ENCODE measurements at places on chromosomes 13 and 19.

- no peak for DNase-seq
Measured at GRCh38 chr13:28575200-28575599, 80.3 kb upstream of the FLT1 start.

DNA sequence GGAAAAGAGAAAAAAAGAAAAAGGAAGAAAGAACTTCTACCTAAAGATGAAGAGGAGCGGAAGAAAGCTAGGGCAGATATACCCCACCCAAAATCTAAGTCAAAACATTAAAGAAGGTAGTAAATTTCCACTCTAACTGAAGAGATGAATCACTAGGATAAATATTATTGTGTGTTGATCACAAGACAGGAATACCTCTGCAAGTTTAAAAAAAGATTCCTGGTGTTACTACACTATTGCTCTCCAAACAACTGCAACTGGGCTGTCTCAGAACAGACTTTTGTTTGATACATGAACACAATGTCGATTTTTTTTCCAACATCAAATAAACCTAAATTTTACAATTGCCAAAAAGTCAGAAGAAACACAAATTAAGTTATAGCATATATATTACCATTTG is 6.8 kb downstream of the HSPH1 start:
- DNase-seq: no peak

DNA sequence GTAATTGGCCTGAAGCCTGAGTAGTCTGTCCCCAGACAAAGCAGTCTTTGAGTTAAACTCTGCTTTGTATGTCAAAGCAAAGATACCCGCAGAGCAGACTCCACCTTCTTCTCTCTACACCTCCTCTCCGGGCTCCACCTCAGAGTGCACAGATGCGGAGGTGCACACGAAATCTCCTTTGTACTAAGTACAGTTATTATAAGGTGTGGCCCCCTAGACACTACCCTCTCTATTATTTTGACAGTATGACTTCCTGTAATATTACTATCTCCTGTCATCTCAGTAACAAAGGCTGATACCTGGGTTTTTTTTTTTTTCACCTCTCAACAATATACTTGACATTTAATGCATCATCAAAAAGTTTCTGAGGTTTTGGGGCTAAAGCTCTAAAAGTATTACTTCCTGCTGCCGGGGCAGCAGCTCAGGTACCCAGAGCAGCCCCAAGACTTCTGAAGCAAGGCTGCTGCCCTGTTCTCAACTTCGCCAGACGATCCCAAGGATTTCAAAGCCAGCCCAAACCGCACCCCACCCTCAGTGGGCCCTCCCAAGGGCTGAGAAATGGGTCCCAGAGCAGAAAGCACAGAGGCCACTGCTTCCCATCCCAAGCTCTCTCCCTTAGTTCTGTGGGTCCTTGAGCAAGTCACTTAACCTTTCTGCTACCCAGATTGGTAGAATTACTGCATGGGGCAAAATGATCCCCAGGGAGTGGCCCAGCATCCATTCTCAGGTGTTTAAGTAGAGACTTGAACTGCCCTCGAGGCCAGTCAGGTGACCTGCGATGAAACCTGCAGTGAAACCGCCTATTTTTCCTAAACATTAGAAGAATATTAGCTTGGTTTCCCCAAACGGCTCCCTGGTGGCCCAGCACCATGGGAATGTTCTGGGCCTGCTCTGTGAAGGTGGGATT is 180.6 kb downstream of the FOXO1 start:
- no peak for DNase-seq

GRCh38 chr13:99220199-99220935 is 19.7 kb downstream of the UBAC2 start:
- DNase-seq: no peak

GRCh38 chr13:96052656-96053002 is 572 bp downstream of the UGGT2 start:
- DNase-seq: no peak

DNA sequence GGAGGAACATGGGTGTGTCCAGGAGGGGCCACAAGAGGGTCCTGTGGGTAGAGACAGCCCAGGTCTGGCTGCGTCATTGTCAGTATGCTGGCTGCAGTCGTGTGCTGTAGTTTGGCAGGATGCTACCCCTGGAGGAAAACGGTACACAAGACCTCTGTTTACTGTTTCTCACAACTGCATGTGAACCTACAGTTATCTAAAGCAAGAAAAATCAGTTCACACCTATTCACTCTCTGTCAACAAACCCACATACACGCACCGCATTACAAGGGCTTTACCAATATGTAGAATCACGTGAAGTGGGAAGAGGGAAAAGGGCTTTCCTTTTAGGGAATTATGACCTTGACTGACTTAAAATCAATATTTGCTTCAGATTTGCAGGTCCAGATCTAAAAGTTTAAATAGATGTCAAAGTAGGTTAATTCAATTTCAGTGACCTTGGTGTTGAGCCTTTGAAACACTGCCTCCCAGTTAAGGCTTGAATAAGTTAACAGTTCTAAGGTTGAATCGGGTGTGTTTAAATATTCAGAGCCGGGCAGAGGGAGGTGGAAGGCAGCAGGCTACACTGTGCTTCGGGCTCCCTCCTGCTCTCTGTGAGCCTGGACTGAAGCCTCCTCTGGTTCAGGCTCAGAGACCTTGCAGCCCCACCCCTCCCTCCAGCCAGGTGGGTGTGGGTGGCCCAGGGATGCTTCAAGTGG is 17.2 kb upstream of the MCF2L start:
- no peak for DNase-seq

DNA sequence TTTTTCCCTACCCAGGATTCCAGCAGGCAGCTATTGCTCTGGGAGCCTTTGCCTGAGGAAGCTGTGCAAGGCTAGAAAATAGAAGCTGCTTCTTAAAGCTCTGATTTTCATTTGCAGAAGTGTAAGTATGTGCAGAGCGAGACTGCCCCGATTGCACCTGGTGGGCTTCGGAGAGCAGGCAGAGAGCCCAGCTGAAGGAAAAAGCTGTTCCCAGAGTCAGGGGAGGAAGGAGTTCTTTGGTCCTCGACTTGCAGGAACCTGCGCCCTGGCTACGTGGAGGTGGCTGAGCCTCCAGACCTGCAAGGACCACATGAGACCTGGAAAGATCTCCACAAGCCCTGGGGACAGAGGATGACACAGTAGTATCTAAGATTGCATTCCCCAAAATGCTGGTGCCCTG is 235.0 kb upstream of the ARGLU1 start:
- DNase-seq: no peak

GRCh38 chr19:58545286-58546018 is 1.6 kb downstream of the TRIM28 start:
- no peak for DNase-seq

GRCh38 chr13:25489238-25489637 is 117.5 kb downstream of the ATP8A2 start:
- no peak for DNase-seq

GRCh38 chr19:35011091-35011689 is 11.1 kb downstream of the GRAMD1A start:
- no peak for DNase-seq

DNA sequence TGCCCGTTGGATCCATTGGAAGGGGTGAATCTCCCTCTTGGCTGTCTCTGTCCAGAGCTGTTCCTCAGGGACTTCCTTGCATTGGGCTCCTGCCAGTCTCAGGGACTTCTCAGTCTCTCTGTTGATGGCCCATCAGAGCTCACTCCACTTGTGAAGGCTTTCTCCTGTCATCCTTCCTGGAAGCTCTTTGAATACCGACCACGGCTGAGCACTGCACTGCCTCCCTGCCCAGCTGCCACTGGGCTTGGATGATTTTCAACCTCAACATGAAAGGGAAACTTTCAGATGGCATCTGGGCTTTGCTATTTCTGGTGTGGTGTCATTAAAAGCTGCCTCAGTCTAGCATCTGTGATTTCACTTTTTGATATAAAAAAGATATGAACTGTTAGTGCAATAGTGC is 66.1 kb upstream of the ANKRD10 start:
- DNase-seq: no peak

- no peak for DNase-seq
Measured at GRCh38 chr19:27905074-27905473, 1307.9 kb downstream of the UQCRFS1 start.

DNA sequence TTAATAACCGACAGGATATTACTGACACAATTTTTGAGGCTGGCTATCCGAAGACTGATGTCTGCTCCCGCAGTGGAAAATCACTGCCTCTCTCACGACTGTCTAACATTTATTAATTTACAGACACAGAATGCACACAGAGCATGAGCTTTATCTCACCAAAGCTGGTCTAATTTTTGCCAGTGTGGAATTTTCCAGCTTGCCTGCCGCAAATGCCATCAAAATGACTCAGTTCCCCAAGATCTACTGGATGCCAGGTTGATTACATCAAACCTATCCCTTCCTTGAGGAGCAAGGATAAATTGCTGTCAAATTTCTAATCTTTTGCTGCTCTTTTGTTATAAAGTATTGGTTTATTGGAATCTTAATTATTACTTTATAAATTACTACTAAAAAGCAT is 1775.1 kb upstream of the PCDH20 start:
- no peak for DNase-seq

- no peak for DNase-seq
Measured at GRCh38 chr19:35231956-35232645, 3.6 kb upstream of the FAM187B start.

DNA sequence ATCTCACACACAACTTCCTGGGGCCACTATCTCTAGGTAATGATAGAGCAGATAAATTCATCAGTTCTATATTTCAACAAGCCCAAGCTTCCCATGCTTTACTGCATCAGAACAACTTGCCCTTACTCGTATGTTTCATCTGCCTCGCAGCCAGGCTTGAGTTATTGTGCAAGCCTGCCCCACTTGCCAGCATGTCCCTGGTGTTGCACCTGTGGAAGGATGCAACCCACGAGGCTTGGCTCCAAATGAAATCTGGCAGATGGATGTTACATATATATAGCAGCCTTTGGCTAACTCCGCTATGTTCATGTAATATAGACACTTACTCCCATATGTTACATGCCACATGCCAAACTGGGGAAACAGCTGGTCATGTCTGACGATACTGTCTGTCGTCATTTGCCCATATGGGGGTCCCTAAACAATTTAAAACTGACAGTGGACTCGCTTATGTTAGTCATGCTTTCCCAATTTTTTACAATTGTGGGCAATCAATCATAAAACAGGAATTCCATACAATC is 6.2 kb downstream of the ERVK3-1 start:
- DNase-seq: no peak

- no peak for DNase-seq
Measured at GRCh38 chr19:28607066-28607583, 605.8 kb downstream of the UQCRFS1 start.

Data from NCI-H1105 (cell line).